A375 (cell line): ENCODE measurements at places on chromosomes 3 and 15. TPM values are rescaled to one million over a fixed set of nuclear protein-coding genes. Genes with fewer than 3 reads are reported as not detected.

Gene UBAP1L
- 0.93 and 0.98 TPM in 2 replicates for total RNA-seq

Gene GOLGA8B
- total RNA-seq: 44.9 and 54.6 TPM in 2 replicates

Gene LRRC28
- 13.0 and 15.9 TPM in 2 replicates for total RNA-seq

Gene ZBED2
- not detected in 2 replicates for total RNA-seq

Gene INSYN1
- total RNA-seq: 2.1 and 2.6 TPM in 2 replicates

Gene CD200R1
- total RNA-seq: 0.05 TPM in 1 of 2 replicates, not detected in the other

Gene LTK
- 0.08 and 0.13 TPM in 2 replicates for total RNA-seq

Gene EPHA3
- 25.6 and 29.2 TPM in 2 replicates for total RNA-seq

Gene SSUH2
- total RNA-seq: 9.6 and 10.6 TPM in 2 replicates

Gene LRRC34
- not detected in 2 replicates for total RNA-seq

Gene A4GNT
- total RNA-seq: not detected in 2 replicates

Gene CNTN6
- total RNA-seq: 0.11 and 0.40 TPM in 2 replicates
